ENCODE measurements at places on chromosomes 7 and 10.

GRCh38 chr10:21334891-21335696 lies 190.4 kb downstream of the SKIDA1 start:
- peak; percentile 86 for DNase-seq

GRCh38 chr7:34220506-34221185 lies 315.3 kb downstream of the BMPER start:
- no peak for DNase-seq

DNA sequence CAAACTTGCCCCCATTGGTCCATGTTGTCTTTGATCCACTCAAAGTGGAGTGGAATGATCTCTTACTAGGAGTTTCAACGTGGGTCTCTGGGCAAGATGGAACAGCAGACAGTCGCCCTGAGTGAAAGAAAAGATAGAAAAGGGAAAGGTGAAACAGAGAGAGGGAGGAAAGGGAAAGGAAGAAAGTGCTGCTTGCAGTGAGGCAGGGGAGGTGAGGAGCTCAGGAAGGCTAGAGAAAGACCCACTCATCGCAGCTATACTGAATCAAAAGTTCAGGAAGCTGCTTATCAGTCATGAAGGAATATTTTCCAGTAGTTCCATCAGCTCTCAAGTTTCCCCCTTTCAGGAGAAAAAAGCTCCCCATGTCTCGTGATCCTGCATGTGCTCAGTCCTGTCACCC lies 86.9 kb downstream of the ZNF467 start:
- DNase-seq = no peak

GRCh38 chr10:32516567-32517495 lies 70.9 kb downstream of the CCDC7 start:
- DNase-seq = peak; percentile 1

GRCh38 chr7:41640487-41640886 lies 62.4 kb downstream of the INHBA start:
- DNase-seq = no peak

DNA sequence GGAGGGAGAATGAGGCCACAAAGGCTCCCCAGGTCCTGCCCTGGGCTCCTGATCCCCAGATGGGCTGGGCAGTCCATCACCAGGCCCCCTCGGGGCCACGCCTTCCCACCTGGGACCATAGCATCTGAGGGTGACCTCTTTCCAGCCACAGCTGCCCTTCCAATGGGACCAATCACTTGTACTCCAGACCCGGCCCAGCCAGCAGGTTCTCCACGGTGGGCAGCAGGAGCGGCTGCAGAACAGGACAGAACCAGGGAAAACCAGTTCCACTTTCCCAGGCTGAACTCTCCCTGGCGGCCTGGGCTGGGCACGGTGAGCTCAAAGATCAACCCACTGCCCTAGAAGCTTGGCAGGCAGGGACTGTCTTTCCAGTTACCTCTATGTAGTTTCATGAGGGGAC lies 257.6 kb downstream of the MAD1L1 start:
- DNase-seq = no peak

GRCh38 chr10:21417172-21417712 lies 108.2 kb downstream of the SKIDA1 start:
- DNase-seq = no peak

DNA sequence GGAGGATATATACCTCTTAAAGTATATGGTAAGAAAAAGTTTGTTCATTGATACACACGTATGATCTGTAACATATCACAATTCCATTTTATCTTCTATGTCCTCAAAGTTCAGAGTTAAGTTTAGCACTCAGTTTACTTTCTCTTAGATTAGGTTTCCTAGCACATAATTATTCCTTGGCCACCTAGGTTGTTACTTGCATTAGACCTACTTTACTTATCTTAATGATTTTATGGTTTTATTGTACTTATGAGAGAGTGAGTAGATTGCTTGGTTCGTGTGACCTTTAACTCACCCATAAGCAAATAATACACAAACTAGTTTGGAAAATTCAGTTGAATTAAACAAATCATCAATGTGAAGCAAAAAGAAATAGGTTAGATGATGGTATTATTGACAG lies 33.9 kb upstream of the SP4 start:
- DNase-seq = no peak

DNA sequence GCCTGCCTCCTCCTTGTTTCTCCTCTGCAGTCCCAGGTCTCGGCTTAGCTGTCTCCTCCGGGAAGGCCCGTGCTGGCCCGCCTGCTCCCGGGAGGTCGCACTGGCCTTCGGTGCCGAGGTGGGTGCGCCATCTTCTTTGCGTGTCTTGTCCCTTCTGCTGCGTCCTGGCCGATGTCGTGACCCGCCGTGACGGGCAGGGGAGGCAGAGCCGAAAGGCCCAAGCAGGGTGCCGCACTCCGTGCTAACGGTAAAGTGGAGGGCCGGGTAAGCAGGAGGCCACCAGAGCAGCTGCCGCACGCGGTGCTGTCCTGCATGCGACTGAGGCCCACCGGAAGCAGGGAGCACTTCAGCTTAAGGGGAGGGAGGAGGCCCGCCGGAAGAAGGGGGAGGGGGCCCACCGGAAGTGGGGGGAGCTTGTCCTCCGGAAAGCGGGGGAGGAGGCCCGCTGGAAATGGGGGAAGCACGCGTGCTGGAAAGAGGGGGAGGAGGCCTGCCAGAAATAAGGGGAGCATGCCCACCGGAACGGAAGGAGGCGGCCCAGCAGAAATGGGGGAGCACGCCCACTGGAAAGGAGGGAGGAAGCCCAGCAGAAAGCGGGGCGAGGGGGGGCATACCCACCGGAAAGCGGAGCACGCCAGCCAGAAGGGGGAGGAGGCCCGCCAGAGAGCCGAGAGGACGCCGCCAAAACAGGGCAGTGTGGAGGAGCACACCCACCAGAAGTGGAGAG lies 71.4 kb downstream of the PROSER2 start:
- no peak for DNase-seq

- DNase-seq = no peak
These were observed 3.1 kb downstream of the HPS6 start for GRCh38 chr10:102068216-102068615.

DNA sequence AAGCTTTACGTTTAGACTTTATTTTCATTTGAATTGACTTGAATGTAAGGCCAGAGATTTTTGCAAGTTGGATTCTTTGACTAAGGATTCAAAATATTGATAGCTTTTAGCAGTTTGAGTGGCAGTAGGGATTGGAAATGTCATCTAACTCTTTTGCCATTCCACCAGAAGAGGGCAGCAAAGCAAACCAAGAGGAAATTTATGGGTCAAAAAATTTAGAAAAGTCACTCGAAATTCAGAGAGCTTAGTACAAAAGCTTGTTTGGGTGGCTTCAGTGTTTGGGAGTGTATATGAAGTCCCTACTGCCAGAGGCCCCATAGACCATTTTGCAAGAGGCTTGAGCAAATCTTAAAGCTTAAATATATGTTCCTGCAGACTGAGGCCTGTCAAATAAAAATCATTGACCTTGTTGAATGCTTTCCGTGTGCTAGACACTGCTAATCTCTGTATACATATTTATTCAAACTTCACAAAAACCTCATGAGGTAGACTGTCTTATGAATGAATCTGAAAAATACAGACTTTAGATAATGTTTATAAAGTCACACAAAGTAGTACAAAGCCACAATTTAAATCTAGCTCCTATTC lies 44.6 kb upstream of the RSBN1L start:
- peak; percentile 26 for DNase-seq

DNA sequence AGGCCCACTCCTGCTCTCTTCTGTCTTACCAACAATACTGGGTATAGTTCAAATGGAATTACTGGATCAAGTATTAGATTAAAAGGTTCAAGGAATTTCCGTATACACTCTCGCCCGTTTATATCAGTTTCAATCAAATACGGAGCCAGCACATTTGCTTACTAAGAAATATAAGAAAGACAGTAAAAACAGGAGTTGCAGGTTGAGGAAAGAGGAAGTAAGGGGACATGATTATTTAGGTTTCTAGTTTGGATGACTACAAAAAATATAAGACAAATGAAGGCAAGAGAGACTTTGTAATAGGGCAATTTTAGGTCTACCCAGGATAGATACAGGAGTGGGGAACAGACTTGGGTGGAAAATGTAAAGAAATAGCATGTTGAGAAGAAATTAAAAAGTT lies 109.9 kb upstream of the ABI1 start:
- DNase-seq = no peak

DNA sequence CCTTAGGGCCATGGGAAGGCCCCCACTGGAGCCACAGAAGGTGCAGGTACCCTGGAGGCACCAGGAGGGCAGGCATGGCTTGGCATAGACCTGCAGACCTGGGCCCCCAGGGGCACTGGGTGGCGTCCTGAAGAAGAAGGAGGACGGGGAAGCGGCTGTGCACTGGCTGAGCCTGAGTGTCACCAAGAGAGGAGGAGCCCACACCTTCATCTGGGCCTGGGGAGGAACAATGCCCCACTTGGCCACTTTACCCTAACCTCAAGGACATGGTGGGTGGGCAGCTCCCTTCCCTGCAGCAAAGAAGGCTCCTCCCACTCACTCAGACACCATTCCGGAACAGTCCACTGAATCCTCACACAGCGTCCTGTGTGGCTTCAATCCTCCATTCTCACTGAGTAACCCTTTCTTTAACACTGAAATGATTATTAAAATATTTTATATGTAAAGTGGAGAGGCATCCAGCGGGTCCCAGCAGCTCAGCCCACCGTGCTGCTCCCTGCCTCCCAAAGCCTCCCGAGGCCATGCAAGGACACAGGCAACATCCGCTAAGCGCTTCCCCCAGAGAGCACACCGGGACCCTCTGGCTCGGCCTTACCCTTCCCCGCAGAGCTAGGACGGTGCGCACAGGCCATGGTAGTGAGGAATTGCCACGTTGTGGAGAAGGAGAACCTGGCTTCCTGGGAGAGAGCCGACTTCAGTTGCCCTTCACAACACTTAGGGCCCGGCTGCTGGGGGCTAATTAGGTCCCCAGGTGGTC lies 516.7 kb upstream of the MGMT start:
- DNase-seq = no peak

Measured in fibroblast of gingiva (primary cell).